ENCODE measurements at places on chromosomes 4 and X.

- no peak for DNase-seq
These were observed 69.2 kb downstream of the SORBS2 start for GRCh38 chr4:185742766-185743165.

DNA sequence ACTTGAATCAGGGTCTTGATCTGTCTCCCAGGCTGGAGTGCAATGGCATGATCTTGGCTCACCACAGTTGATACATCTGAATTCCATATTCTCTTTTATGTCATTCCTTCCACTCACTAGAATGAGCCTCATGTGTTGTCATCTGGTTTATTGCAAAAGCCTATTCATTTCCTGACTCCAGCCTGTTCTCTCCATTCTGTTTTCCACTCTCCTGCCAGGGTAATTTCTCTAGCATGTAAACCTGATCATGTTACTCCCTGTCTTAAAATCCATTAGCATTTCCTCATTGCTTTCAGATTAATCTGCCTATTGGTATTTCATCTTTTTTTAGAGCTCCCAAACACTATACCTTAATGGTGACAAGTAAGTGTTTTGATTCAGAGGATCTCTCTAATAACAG is 4.3 kb upstream of the DDX60L start:
- no peak for DNase-seq

DNA sequence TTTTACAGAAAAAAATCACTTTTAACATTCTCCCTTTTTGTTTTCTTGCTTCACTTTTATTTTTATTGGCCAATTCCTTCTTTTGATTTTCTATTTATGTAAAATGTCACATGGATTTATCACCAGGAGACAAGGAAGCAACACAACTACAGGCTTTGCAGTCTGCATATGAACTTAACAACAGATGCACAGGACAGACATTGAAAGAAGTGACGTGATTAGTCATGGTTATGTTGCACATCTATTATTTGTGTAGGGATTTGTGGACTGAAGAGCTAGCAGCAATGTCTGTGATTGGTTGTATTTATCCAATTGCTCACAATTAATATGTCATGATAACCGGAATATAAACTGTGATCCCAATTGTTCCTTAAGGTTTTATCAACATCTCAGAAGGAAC is 147.8 kb upstream of the KLF3 start:
- no peak for DNase-seq

GRCh38 chrX:106397788-106398538 is 213.8 kb upstream of the RADX start:
- no peak for DNase-seq

GRCh38 chr4:13710246-13710885 is 82.8 kb upstream of the BOD1L1 start:
- DNase-seq: no peak

- DNase-seq: no peak
These were observed 40.2 kb upstream of the CBR4 start for GRCh38 chr4:169050284-169050683.

DNA sequence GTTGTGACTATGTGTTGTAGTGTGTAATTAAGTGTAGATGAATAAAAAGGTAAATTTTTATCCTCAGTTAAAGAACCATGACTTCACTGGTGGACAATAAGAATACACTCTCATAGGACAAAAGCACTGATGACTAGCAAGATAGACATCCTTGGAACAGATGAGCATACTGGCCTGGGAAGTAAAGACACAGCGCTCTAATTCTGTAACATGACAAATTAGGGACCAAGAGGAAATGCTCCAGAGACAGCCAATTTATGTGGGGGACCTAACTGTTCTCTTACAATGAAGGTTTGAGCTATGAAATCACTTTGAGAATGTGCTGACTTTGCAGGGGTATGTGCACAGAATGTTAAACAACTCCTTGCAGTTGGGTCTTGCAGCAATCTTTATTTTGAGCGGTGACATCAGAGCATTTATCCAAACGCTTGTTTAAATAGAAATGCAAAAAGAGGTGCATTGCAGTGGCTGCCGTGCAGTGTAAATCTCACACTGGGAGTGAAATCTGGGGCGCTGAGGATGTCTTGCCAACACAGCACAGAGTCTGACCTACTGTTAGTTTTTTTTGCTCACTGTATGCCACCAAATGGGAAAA is 109.3 kb downstream of the MAGEC2 start:
- no peak for DNase-seq

- no peak for DNase-seq
These were observed 80.0 kb upstream of the AFAP1 start for GRCh38 chr4:8019396-8020365.

GRCh38 chr4:15234856-15235126 is 193.0 kb upstream of the C1QTNF7 start:
- no peak for DNase-seq
